ENCODE measurements at places on chromosomes 1 and 21.

- DNase-seq: no peak
Measured at GRCh38 chr21:39641827-39642450, 29.2 kb downstream of the B3GALT5 start.

DNA sequence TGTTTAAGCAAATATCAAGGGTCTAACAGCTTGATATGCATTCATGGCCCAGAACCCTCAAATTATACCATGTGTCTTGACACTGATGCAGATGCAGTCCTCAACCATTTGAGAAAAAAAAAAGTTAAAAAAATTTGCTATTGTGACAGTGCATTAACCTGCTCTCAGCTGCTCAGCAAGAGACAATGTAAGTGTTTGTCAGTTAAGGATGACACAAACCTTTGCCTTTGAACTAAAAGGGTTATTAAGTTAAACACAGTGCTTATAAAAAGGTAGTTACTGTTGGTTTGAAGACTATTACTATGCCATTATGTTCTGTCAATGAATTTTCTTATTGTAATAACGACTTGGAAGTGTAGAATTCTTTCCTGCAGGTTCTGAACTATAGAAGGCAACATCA is 655.6 kb upstream of the NEGR1 start:
- no peak for DNase-seq

- DNase-seq: no peak
Measured at GRCh38 chr1:107175102-107175909, 34.5 kb downstream of the NTNG1 start.

DNA sequence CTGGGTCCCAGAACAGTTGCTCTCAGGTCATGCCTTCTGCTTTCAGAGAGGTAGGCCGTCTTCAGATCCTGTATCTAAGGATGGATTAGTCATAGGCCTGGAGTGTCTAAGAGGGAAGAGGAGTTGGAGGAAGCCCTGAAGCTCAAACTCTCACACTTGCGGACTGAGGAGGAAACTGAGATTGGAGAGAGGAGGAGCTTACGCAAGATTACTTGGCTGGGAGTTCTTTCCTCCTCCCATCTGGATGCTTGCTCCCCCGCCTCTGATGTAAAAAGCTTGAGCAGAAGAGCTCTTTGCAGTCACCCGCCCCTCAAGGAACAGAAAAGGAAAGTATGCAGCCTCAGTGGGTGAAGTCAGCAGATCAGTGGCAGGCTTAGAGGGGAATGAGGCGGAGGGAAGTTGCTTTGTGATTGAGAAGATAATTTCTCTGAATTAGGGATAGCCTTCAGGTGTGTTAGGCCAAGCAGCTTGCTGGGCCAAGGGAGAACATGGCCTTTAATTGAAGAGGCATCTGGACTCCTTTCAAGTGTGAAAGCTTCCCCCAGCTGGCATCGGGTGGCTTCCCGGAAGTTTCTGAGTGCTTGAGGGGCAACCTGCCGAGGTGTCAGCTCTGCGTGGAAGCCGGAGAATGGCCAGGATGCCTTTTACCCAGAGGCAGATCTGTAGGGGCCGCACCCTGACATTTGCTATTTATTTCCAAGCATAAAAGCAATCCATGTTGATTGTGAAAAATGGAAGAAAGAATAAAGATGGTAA is 6.6 kb downstream of the ADORA1 start:
- DNase-seq: no peak

DNA sequence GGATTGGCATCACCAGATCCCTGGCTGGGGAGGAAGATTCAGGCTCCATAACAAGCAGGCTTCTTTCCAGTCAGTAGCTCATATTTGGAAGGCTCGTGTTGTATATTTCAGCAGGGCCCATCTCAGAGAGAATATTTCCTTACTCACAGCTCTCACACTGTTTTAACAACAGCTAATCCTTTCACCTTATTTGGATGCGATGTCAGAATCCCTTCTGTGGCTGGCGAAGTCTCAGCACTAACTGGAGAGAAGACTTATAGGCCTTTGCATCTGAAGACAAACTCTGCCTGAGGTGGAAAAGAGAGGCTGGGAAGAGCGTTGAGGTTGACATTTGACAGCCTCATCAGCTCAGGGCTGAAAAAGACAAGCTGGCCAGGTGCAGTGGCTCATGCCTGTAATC is 47.2 kb upstream of the CAPZB start:
- DNase-seq: no peak

DNA sequence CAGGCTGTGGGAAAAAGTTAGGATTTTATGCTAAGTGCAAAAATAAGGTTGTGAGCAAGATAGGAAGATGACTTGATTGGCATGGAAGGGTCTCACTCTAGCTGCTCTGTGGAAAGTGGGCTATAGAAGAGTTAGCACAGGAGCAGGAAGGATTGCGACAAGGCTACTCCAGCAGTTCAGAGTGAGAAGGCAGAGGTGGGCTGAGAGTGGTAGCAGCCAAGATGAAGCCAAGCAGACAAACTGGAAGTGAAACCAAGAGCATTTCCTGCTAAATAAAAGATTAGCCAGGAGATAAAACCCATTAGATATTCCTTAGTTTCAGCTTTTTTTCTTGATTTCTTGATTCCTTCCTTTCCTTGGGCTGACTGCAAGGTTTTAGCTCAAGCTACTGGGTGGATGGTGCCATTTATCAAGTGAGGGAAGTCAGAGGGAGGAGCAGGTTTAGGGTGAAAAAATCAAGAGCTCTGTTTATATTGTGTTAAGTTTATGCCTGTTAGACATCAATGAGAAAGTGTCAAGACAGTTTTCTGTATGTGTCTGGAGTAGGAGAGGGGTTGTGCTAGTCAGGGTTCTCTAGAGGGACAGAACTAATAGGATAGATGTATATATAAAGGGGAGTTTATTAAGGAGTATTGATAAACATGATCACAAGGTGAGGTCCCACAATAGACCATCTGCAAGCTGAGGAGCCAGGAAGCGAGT is 33.1 kb upstream of the ZNF644 start:
- DNase-seq: no peak
